ENCODE measurements at places on chromosomes 12 and 14.

DNA sequence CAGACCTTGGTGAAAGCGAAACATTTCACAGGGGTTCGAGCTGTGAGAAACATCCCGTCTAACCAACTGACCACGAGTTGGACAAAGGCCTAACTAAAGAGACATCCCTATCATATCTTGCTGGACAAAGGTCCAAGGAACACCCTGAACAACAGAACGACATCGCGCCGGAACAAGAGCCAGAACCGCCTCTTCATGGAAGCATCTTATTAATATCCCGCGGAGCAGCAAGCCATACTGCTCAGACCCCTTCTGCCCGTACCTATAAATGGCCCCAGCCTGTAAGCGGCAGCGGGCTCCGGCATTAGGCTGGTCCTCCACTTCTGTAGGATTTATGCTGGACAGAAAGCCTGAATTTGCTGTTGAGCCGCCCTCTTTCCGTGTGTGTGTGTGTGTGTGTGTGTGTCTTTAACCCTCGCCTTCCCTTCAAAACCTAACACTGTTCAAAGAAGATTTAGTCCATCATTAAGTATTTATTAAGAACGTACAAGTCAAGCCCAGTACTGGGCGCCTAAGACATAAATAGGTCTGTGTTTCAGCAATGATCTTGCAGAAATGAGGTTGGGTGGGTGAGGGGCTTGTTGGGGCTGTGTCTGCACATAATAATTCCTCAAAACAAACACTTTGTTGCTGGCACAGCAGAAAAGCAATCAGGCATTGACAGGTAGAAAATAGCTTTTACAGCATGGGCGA lies 1.9 kb downstream of the SLC6A15 start:
- no peak for DNase-seq

GRCh38 chr14:80152166-80152565 lies 59.1 kb downstream of the DIO2 start:
- no peak for DNase-seq

DNA sequence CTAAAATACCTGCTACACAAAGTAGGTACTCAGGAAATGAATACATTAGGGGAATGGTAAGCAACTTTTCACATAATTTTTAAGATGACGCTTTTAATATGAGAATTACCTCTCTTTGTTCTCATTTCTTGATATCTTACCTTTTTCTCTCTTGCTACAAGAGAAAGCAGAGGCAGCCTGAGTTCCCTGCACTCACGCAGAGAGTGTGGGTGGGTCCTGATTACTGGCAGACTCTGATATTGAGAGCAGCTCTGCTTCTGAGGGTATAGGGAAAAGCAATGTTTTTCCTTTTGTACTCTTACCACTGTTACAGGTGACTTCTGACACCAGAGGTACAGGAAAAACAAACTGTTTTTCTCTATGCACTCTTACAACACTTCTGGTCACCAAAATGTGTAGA lies 420.2 kb upstream of the TMTC1 start:
- no peak for DNase-seq

- no peak for DNase-seq
Measured at GRCh38 chr12:92753976-92754885, 51.4 kb downstream of the PLEKHG7 start.

- no peak for DNase-seq
Measured at GRCh38 chr12:29578731-29579130, 81.2 kb upstream of the OVCH1 start.

- no peak for DNase-seq
Measured at GRCh38 chr12:113057565-113058485, 1.3 kb downstream of the DTX1 start.

DNA sequence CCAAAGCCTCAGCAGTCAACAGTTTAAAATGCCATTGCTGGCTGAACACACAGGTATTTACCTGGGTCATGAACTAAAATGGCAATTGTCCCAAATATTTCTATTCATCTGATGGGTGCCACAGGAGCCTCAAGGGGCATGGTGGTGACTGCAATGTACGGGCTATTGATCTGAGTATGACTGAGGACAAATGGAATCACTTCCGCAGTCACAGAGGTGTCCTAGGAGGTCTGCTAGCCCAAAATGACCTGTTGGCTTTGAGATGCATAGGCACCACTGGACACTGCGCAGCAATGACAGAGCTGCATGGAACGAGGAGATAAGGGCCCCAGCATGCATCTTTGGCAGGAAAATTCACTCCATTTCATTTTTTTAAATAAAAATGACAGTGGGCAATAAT lies 474.1 kb upstream of the SOX5 start:
- DNase-seq, result no peak

DNA sequence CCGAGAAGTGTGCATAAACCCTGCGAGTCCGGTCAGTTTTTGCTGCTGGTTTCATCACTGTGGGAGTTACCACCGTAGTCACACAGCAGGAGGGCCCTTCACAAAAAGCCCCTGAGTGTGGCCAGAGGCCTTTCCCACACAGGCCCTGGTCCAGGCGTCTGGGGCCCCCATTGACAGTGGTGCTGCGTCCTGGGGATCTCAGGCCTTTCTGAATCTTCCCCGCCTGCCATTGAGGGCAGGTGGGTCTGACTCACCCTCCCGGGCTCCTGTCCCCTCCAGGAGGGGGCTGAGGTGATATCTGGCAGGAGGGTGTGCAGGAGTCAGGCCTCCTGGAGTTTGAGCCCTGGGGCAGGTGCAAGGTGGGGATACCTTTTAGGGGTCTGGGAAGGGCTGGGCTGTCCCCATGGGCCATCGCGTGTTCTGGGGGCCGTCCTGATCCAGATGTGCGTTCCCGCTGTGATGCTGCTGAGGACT lies 358.5 kb downstream of the TMEM121 start:
- no peak for DNase-seq

DNA sequence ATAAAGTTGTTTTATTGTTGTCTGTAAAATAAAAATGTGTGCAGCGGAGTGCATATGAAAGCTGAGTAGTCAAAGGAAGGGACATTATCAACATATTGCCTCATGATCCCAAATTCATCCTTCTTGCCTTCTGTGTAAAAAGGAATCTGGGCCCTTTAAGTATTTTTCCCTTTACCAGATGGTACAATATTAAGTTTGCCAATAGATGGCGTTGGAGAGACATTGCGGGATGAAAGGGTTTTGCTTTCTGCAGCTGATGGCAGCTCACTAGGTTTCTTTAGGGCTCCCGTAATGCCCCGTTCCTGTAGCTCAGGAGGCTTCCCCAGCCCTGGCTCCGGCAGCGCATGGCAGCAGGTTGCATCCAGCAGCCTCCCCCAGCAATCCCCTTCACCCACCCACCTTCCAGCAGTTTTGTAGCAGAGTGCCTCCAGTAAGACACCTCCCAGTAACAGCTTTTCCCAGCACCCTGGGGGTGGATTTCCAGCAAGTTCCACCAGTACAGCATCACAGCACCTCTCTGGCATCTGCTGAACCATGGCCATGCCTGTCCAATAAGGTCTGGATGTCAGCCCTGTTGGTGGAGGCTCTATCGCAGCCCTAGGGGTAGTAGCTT lies 354.4 kb downstream of the MED13L start:
- DNase-seq, result no peak

DNA sequence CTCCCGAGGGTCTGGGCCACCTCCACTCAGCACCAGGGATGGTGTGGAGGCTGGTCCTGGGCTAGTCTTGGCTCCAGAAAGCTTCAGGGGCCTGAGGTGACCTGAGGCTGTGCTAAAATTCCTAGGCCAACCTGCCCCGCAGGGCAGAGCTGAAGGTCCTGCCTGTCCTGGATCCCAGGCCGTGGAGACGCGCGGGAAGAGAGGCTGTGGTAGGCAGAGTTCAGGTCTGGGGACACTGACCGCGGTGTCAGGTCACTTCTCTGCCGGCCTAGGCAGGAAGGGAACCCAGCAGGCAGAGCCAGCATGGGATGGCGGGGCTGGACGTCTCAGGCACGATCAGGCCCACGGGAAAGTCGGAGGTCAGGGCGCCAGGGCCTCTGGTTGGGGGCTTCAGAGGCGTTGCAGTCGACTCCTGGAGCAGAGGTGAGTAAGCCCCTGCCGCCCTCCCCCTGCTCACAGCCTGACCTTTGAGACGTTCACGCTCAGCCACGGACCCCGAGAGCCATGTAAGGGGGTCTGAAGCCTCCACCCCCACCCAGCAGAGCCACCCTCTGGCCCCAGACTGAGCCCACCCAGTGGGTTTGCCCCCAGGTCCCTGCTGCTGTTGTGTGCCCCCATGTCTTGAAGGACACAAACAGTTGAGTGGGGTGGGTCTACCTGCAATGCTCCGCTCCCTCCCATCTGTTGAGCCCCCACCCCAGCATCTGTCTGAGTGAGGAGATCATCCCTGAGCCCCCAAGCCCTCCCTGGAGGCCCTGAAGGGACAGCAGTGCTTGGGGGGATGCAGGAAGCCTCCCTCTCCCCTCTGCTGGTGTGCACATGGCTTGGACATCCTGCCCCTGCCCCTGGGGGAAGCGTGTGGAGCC lies 142.7 kb downstream of the KIF26A start:
- DNase-seq, result no peak

- DNase-seq, result no peak
Measured at GRCh38 chr12:56518570-56518969, 3.0 kb upstream of the RBMS2 start.

GRCh38 chr12:41424651-41425050 lies 236.5 kb downstream of the PDZRN4 start:
- no peak for DNase-seq

DNA sequence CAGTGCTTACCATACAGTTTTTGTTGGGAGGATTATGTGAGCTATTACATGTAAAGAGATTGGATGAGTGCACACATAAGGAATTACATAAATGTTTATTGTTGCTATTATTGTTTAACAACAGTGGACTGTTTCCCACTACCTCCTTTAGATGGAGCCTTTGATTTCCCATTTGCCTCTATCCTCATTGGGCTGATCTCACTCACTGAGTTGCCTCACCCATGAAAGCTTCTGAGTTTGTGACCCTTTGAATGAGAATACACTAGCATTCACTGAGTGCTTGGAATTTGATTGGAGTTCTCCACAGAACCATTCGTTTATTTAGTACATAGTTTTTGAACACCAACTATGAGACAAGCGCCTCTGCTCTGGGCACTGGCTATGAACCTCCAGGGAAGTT lies 121.0 kb downstream of the HELB start:
- DNase-seq, result no peak

GRCh38 chr14:81829447-81829846 lies 295.8 kb upstream of the SEL1L start:
- DNase-seq, result no peak

DNA sequence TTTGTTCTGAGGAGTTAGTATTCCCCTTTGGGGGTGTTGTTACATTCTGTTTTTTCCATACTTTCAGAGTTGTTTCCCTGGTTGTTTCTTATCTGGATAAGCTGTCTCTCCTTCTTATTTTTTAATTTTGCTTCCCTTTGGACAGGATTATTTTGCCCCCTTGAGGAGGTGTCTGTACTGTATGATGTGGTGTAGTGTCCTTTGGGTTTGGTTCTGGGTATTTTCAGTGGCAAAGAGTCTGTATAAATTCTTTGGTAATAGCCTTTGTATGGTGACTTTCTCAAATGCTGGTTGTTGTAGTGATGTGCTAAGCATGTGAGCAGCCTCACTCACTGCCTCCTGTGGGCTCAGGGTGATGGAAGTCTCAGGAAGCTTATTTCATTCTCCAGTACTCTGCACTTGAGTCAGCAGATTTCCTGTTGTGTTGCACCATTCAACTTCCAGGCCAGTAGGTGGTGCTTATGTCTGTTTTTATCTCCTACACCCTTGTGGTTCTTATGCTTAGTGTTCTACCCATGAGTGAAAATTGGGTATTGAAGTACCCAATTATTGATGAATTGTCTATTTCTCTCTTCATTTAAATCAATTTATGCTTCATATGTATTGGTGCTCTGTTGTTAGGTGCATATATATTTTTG lies 103.3 kb upstream of the PMCH start:
- DNase-seq, result no peak

DNA sequence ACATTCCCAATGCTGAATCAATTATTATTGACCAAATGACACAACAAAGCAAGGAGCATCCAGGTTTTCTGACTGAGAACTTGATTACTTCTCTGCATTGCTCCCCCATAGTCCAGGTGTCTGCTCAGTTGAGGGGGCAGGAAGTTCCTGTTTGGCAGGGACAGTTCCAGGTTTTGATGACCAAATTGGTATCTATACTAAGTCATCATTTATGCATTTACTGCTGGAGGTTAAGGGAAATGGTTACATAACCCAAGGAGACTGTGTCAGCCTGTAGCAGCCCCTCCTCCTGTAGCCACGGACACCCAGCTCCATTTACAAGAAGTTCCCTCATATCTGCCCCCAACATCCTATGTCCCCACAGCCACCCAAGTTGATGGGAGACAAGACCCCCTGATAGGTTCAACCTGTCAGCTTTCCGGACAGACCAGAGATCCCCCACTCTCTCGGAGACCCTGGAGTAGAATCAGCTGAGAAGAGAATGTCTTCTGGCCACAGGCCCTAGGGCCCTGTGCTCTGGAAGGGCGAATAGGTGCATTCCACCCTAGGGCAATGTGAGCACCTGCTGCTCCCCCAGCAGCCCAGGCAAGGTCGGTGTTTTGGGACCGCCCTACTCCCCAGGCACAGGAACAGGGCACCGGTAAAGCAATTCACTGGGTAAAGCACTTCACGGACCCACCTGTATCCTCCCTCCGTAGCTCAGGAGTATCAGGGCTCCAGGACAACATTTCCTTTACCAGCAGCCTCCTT lies 23.6 kb downstream of the IRF2BPL start:
- DNase-seq, result no peak

DNA sequence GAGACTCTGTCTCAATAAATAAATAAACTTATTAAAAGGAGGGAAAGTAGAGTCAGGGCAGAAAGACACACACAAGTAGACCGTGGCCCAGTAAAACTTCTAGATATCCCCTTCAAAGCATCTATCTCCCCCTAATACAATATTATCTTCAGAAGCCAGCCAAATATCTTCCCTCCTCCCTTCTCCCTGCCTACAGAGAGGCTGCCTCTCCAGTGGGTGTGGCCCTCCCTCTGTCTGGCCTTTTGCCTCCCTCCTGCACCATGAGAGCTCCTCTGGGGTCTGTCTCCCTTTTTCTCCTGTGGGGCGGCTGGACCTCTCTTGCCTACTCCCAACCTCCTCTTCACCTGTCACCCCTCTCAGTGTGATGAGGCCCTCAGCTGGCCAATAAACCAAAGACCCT lies 139.2 kb downstream of the EGLN3 start:
- no peak for DNase-seq

DNA sequence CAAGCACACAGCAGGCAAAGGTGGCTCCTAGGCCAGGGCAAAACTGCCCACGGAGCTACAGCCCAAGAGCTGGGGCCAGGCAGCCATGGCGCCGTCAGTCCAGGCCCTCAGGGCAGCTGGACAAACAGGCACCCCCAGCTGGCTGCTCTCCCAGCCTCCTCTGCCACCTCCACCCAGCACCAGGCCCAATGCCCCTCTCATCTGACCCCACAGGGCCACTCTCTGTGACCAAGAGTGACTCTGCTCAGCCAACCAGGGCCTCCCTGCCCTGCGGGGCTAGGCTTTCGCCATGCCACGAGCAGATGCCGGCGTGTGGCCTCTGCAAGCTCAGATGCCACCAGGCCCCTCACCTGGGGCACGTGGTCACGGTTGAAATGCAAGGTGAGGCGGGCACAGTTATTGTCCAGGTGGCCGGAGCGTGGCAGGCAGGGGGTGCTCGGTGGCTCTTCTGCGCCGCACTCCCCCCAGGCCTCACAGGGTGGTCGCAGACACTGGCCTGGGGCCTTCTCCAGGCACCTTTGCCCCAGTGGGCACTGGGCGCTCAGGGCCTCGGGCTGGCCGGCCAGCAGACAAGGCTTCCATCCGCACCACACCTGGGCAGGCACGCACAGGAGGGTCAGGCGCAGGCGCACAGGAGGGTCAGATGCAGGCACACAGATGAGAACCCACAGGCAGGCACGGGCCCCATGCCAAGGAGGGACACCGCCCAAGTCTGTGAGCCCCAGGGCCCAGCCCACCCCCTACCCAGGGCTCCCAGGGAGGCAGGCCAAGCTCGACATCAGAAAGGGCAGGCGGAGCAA lies 23.0 kb downstream of the JAG2 start:
- DNase-seq, result no peak

All from NCI-H1417 treated with DMSO at 0.1 percent for 48 hours (cell line).